ENCODE measurements at places on chromosomes 16 and 17. TPM values are rescaled to one million over a fixed set of nuclear protein-coding genes. Genes with fewer than 3 reads are reported as not detected.

The ASB16 gene
- 1.6 TPM for total RNA-seq

The ZNF688 gene
- 10.6 TPM for total RNA-seq

DNA sequence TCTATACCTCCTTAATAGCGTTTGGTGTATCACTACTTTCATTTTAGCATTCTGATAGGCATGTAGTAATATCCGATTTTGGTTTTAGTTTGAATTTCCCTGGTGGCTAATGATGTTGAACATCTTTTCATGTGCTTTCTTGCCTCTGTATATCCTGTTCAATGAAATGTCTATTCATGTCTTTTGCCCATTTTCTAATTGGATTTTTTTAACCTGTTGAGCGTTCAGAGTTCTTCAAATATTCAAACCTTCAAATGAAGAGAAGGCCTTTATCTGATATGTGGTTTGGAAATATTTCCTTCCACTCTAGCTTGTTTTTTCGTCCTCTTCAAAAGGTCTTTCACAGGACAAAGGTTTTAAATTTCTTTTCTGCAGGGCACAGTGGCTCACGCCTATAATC lies 2.4 kb upstream of the NME1 start:
- DNase-seq = no peak

DNA sequence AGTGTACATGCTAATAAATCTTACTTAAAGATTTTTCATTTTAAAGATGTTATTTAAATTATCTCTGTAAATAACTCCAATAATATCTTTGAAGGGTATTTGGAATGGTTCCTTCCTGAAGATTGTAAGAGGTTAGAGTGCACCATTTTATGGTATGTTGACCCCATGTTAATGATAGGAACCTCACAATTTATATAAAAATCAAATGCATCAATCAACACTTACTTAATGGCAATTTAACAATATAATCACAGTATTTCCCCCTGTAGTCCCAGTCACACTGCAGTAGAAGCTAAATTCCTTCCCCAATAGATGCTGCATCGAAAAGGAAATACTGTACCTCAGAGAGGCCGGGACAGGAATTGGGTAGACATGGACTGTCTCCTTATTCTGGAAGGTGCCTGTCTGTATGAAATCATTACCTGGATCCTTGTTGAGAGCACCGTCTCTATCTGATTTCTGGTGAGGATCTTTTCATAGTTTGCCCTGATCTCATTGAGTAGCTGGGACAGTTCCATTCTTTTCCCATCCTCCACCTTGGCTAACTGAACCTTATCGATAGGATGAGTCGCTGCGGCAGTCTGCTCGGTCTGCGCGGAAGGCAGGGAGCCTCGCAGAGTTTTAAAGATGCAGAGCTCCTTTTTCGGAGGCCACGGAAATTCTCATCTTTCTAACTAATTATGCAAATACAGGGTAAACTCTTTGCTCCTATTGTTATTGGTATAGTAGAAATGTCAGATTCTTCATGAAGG lies at the start of gene KRT222:
TSS of gene KRT222 (minus strand) at position 596 of the 752 bp plus-strand sequence. CDS start at position 518, 78 bp downstream.
- no peak for DNase-seq

DNA sequence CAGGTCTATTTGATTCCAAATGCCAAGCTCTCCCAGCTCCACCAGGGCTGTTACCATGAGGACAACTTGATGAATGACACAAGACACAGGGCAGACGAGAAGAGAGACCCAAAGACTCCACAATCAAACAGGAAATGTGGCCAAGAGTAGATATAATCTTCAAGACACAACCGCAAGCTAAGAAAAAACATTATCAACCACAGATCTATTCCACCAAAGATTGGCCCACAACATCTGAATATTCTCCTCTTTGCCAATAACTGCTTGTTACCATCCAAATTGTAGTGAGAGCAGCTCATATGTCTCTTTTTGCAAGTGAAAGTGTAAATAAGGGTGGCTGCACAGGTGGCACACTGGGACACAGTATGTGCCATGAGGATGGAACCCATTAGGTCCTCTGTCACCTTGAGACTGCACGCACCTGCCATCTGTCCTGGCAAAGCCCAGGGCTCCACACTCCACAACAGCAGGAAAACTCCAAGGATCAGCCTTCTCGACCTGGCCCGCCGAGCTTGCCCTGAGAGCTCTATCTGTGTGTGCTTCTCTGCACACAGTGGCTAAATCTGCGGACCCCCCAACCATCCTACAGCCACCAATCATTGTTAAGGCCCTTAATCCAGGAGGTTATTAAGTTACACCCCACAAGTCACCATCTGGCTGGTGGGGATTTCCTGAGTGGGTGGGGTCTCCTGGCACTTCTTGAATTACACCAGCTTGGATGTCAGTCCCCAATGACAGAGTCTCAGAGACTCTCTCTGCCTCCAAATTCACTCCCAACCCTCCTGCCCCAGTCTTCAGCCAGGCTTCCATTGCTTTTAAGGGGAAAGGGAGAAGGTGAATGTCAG lies 50.5 kb downstream of the DYNLRB2 start:
- DNase-seq = no peak

DNA sequence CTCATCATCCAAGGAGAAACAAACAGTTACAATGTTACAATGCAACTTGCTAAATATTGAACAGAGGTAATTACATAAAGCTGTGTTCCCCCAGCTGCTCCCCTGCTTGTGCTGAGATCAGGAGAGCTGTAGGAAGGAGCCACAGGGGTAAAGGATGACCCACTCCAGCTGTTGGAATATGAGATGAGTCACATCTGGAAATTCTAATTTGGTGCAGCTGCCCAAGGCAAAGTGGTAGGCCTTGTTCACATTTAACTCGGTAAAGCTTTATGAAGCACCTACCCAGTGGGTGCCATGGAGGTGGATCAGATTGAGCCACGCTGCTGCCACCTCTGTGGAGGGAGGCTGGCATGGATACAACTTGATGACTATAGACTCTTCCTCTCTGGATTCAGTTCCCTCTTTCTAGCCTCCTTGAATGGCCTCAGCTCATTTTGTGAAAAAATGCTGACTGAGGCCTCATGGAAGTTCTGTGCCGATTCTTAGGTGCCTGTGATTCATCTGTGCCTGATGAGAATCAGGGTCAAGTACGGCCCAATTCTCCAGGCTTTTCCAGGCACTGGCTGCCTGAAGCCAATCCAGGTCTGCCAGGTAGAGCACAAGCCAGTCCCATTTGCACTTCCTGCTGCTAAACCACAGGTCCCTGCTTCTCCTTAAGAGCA lies 7.4 kb downstream of the ZNF689 start:
- no peak for DNase-seq

DNA sequence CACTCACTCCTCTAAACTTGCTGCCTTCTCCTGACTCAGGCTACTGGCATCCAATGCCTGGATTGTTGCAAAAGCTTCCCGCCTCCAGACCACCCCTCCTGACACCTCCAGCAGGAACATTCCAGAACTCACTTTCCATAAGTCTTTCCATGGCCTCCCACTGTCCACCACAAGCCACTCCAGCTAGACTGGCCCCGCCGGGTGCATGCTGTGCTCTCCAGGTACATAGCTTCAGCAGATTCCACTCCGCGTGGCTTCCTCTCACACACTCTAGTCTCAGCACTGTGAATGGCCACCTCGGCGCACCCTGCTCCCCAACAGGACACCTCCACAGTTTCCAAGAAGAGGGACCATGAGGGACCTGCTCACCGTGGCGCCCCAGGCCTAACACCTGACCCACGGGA lies 25.9 kb upstream of the FAAP100 start:
- no peak for DNase-seq

Measured in thyroid gland (tissue), 4 donors.